ENCODE measurements at places on chromosomes 4 and X.

DNA sequence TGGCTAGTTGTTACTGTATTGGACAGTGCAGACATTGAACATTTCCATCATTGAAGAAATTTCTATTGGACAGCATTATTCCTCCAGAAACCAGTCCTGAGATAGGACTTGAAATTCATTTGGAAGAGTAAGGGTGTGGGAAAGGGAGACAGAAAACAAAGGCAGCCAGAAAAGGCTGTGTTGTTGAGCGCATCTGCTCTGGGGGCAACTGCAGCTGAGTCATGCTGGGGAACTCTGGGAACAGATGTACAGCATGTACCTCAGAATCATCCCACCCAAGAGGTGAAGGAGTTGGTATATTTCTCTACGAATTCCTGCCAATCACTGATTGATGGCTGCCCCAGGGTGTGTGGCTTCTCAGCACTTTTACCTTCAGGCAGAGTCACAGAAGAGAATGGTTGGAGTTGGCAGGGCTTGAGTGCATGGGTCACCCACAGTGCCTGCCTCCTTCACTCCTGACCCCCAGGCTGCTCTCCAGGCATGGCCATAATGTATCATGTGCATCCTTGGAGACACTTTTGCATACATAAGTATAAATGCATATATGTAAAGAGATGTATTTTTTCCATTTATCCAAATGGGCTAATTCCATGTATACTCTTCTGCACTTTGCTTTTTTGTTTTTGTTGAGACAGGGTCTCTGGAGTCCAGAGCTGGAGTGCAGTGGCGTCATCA, 39.4 kb downstream of the GEMIN8 start:
- DNase-seq: no peak

DNA sequence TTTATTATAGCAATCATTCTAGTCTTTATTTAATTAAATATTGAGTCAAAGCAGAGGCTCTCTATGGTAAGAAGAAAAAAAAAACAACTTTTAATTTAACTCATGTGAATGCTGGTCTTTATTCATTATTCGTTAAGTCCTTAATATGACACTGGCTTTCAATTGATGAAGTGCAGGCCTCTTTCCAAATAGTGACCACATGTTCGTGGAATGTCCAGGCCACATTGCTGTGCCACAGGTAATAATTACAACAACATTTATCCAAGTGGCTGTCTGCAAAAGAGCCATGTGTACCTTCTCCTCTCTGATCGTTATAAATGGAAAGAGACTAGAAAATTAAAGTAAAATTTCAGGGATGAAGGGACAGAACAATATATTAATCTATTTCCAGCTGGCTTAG, 220.1 kb upstream of the PABPC4L start:
- DNase-seq: no peak

DNA sequence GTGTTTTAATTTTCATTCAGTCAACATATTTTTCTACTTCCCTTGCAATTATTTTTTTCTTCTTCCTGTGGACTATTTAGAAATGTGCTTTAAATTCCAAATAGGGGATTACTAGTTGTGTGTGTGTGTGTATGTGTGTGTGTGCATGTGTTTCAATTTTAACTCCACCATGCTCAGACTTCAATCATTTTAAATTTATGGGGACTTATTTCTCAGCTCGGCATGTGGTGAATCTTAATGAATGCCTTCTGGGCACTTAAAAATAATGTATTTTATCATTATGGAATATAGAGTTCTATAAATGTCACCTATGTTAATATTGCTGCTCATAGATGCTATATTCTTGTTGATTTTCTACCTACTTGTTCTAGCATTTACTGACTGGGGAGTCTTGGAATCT, 465.6 kb upstream of the PRKX start:
- no peak for DNase-seq

- peak; percentile 39 for DNase-seq
Measured at GRCh38 chr4:174120446-174121295, 162.8 kb downstream of the FBXO8 start.

- DNase-seq: no peak
Measured at GRCh38 chrX:144918936-144919335, 328.4 kb upstream of the SPANXN1 start.

DNA sequence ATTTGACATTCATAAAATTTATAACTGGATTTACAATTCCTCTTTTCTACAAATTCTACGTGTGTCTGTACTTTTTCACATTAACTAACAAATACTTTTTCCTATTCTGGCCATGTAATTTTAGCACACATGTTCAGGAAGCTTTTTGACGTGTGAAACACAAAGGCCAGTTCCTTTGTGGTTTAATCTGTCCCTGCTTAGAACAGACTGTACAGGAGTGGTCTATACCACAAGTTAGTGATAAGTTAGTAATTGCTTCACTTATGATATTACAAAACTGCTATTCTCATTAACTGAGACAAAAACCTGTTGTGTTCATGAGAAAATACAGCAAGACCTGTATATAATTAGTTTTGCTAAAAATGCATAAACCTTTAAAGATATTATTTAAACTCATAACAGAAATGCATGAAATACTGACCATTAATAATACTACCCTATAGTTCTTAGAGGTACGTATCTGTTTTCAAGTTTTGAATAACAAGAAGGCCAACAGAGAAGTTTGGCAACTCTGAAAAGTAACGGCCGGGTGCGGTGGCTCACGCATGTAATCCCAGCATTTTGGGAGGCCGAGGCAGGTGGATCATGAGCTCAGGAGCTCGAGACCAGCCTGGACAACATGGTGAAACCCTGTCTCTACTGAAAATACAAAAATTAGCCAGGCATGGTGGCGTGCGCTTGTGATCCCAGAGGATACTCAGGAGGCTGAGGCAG, 13.7 kb upstream of the AREG start:
- no peak for DNase-seq

- DNase-seq: no peak
Measured at GRCh38 chr4:41897698-41898097, 37.5 kb upstream of the TMEM33 start.

DNA sequence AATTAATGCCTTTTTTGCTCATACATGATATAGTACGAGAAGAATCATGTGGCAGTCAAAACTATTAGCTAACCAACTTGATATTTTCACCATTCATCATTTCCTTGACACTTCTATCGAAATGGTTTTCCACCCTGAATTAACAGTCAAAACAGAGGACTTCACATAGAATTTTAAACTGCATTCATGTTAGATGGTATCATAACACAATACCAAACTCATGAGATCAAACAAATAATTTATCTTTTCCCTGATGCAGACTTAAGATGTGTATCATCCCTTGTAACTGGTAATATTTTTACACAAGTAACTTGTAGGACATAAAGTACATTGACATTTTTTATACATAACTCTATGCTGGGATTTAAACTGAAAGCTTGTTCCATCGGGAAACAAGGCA, 18.2 kb upstream of the ANTXR2 start:
- no peak for DNase-seq

DNA sequence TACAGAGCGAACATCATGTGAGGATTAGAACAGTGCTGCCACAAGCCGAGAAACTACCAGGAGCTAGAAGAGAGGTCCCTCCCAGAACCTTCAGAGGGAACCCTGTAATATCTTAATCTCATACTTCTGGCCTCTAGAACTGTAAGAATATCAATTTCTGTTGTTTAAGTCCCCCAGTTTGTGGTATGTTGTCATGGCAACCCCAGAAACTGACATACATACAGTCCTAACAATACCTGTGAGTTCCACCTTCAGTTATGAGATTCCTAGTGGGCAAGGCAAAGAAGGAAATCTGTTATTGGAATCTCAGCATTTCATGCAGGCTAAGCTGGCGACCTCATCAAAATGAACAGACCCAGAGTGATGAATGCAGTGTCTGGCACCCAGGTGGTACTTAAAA, 42.5 kb downstream of the ZBTB49 start:
- DNase-seq: no peak

DNA sequence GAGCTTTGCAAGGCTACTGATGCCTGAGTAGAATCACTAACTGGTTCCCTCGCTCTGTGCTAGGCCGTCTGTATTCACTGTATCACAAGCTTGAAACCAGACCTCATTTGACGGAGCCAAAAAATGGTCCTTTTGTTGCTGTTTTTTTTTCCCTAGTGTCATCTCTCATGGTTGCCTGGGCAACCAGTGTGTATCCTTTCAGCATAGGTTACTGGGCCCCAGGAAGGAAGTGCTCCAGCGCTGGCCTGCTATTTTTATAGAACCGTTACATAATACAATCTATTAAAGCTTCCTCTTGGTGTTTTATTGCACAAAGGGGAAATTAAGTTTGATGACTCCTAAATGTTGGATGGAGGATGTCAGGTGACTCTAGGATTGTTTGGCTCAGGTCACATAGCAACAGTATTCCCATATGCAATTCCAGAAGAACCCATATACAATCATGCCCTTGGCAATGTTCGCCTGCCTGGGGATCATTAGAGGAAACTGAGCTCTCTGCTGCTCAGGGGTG, 220.4 kb downstream of the SPRY1 start:
- no peak for DNase-seq

DNA sequence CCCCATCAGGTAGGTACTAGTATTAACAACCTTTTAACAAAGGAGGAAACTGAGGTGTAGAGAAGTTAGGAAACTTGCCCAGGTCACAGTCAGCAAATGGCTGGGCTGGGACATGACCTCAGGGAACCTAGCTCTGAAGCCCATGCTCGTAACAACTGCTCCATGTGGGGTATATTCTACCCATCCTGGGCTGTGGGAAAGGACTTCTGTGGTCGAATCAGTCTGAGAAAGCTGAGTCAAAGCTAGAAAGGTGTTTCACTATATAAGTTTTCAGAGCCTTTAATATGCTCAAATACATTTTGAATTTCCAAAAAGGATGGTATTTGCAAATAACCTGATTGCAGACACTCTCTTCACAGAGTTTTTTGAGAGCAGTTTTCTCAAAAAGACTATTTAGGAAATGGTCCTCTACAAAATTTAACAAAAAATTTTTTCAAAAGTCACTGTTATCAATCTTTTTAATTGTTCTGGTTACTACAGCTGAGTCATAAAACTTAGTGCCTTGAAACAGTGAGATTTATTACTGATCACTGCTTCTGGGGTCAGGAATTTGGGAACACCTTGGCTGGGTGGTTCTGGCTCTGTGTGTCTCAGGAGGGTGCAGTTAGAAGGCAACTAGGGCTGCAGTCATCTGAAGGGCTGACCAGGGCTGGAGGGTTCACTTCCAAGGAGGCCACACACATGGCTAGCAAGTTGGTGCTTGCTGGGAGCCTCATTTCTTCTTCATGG, 53.6 kb downstream of the NSG1 start:
- DNase-seq: no peak

- no peak for DNase-seq
Measured at GRCh38 chr4:122329876-122330565, 48.8 kb upstream of the ADAD1 start.

DNA sequence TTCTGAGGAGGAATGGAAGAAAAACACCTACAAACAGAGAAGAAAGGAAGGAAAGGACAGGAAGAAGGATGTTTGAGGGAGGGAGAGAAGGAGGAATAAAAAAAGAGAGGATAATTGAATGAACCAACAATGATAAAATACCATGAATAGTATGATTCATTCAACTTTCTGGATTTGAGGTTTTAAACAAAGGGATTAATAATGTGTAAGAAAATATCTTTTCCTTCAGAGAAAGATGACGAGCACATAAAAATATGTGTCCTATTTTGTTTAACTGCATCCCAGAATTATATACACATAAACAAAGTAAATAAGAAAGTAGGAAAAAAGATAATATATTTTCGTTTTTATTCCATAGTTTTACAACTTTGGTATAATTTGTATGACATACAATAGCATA, 1380.4 kb downstream of the STIM2 start:
- DNase-seq: no peak

DNA sequence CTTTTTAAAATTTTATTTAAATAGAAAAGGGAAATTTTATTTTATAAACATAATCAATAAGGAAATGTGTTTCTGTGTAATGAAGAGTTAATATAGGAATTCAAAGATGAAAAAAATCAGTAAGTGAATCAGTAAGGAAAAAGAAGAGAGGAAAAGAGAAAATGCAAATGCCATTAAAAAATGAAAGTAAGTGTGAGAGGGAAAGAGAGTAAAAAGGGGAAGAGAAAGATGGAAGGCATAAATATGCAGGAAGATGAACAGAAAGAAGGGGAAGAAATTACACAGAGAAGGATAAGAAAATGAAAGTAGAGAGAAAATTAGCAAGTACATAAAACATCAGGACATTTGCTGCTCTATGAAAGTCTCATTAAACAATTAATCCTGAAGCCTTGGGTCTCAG, 349.9 kb downstream of the FSTL5 start:
- no peak for DNase-seq

GRCh38 chr4:102388611-102389010, 43.3 kb upstream of the SLC39A8 start:
- DNase-seq: no peak

- DNase-seq: no peak
Measured at GRCh38 chrX:149476513-149476912, 28.6 kb downstream of the IDS start.

GRCh38 chrX:14290335-14290734, 239.0 kb upstream of the GLRA2 start:
- DNase-seq: no peak

GRCh38 chr4:8387615-8388527, 52.7 kb downstream of the ACOX3 start:
- DNase-seq: no peak

DNA sequence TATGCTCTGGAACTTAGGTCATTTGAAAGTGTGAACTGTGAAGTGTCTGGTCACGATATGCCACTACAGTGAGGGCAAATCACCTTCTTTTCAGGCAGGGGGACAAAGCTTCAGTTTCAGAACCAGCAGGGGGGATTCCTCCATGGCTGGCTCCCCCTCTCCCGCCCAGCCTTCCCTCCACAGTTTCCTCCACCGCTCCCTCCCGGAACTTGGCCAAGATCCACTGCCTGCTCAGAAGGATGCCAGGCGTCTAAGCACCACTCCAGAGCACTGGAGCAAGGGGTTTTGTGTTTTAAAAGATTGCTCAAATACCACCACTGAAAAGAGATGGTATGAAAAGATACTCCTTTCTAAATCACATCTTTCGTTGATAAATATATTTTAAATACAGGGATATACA, 126.9 kb downstream of the ELOVL6 start:
- DNase-seq: no peak

- DNase-seq: no peak
Measured at GRCh38 chrX:29071525-29072320, 484.5 kb downstream of the IL1RAPL1 start.

GRCh38 chr4:151643564-151643963, 117.2 kb downstream of the GATB start:
- DNase-seq: no peak

- DNase-seq: no peak
Measured at GRCh38 chr4:158159718-158160094, 13.1 kb downstream of the GASK1B start.

GRCh38 chrX:17627026-17627425, 110.3 kb upstream of the SCML1 start:
- no peak for DNase-seq

Measured in NCI-H446 treated with DMSO at 0.1 percent for 48 hours (cell line).